ENCODE measurements at places on chromosomes 7 and 10.

- no peak for DNase-seq
Measured at GRCh38 chr7:107501593-107501992, 31.7 kb downstream of the GPR22 start.

DNA sequence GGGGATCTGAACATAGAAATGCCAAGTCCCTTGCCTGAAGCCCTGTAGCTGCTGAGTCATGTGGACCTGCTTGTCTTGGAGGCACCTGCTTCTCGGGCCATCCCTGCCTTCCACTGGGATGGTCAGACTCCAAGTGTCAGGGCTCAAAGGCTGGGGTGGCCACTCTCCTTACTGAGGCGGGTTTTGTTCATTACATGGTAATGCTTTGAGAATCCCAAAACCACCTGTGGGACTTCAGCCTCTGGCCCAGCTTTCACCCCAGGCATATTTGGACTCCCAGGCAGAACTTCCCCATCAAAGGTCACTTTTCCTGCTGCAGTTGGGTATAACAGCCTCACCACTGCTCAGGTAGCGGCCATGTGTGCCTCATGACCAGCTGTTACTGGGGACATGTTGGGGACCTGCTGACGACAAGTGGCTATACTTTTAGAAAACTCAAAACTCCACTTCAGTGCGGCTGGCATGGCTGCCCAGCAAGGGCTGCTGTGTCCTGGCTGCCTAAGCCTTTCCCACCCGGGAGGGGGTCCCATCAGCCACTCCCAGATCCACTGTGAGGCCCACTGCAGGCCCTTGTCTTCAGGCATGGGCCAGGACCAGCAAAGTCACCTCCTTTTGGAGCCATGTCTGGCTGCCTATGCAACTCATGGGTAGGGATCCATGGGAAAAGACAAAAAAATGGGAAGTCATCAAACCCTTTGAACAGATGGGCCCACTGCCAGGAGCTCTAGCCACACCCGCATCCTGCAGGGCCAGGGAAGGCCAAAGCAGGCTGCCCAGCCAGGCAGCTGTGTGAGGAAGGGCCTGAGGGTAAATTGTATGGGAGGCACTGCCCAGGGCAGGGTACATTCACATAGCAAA, 96.7 kb downstream of the ARHGAP22 start:
- no peak for DNase-seq

DNA sequence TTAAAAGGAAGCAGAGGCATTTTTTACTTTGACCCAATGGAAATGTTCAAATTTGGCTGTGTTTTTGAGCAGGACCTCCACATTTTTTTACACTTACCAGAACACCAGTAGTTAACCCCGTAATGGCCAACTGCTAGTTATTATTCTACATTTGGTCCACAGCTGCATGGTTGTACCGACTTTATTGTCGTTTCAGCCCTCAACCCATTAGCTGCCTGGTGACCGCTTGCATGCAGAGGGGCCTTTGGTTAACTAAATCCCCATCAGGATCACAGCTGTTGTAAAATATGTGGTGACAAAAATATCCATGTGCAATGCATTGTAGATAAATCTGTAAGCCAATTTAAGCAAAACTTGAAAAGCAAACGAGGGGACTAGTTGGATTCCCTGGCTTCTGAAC, 342.2 kb upstream of the MEOX2 start:
- no peak for DNase-seq

DNA sequence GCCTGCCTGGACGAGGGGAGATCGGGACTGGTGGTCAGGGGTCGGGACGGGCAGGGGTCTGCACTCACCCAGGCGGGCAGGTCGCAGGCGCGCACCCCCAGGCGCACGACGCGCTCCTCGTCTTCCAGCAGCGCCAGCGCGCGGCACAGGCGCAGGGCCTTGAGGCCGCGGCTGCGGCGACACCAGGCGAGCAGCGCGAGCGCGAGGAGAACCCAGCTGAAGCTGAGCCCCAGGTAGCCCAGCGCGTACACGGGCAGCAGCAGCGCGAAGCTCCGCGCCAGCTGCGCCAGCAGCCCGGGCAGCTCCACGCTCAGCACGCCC, 328 bp downstream of the ESYT2 start:
- DNase-seq = peak; percentile 20

GRCh38 chr10:108789919-108790318, 1133.4 kb downstream of the XPNPEP1 start:
- no peak for DNase-seq

DNA sequence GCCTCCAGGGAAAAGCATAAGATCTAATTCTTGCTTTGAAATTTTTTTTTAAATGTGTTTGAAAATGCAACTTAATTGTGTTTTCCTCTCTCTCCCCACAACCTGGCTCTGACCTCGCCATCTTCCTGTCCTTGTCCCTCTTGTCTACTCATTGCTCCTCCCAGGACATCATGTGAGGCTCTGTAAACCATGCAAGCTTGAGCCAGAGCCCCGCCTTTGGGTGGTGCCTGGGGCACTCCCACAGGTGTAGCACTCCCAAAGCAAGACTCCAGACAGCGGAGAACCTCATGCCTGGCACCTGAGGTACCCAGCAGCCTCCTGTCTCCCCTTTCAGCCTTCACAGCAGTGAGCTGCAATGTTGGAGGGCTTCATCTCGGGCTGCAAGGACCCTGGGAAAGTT, 9.8 kb upstream of the CDHR1 start:
- DNase-seq = no peak

DNA sequence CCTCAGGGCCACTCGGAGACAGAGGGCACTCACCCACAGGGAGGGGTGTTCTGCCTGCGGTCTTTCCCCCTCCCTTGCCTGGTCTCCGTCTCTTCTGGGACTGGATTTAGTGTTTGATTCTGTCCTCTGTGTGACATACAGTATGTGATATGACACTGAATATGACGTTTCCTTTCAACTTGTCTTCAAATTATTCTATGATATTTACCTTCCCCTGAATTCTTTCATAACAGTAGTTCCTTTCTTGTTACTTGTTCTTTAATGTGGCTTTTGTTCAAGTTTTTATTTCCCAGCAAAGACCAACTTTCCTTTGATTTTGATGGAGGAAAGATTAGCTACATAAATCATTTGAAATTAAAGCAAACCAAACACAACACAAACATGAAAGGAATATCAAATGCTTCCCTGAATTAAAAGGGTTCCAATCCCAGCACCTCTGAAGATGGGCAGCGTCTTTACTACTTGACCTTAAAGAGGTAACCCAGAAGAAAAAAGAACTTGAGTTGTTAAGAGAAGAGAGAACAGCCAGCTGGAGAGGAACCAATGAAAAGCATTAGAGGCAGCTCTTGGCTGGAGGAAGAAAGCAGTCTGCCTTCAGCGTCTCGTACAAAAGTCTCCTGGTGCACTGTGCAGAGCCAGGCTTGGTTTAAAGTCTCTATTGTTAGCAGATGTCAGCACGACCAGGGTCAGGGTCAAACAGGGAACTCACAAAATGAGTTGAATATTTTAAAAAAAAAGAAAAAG, 18.3 kb upstream of the RHEB start:
- no peak for DNase-seq

GRCh38 chr7:147197006-147197405, 1080.4 kb downstream of the CNTNAP2 start:
- DNase-seq = no peak

GRCh38 chr7:151251689-151252560, 3.4 kb upstream of the SMARCD3 start:
- DNase-seq = no peak

GRCh38 chr7:101985057-101985902, 167.9 kb downstream of the CUX1 start:
- no peak for DNase-seq

- DNase-seq = no peak
Measured at GRCh38 chr10:77756319-77757232, 119.0 kb upstream of the KCNMA1 start.

- DNase-seq = no peak
Measured at GRCh38 chr10:59586407-59586891, 123.2 kb downstream of the SLC16A9 start.

- DNase-seq = no peak
Measured at GRCh38 chr10:92755725-92756124, 66.0 kb downstream of the HHEX start.

- DNase-seq = no peak
Measured at GRCh38 chr10:97025613-97026242, 160.0 kb downstream of the SLIT1 start.

DNA sequence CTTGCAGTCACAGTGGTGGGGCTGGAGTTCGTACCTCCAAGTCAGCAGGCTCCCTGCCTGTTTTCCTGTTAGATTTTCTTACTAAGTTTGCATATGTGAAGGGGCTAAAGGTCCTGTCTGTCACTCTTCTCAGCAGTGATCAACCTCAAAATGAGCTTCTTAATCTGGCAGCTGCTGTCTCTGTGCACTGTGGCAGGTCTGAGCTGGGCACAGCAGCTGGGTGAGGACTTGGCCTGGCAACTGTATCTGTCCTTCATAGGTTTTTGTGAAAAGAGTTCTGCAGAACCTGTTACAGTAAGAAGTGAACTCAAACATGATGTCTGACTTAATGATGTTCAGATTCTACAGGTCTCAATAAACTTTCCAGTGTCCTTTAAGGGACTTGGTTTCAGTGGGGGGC, 31.3 kb upstream of the GJD4 start:
- DNase-seq = no peak

DNA sequence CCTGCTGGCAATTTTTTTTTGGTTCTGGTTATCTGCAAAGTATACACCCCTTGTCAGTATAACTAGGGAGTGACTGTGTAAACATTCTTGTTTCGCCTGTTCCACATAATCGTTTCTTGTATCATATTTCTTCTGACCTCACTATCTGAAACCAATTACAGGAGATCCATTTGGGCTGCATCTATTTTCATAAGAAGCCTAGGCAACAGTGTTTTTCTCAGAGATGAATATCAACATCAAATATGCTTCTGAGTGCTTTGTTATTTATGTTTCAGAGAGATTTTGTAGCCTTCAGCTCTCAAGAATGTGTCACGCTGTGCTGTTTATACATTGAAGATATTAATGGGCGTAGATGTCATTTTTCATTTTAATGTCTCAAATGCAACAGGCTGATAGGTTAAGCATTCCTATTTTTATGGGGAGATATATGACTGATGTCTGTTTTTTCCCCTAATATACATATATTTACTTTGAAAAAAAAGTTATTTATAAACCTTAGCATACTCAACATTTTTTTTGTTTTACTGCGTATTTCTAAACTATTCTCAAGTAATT, 115.5 kb downstream of the FOXP2 start:
- DNase-seq = no peak

- no peak for DNase-seq
Measured at GRCh38 chr10:131549116-131549515, 237.6 kb upstream of the TCERG1L start.

- DNase-seq = no peak
Measured at GRCh38 chr7:36391436-36392198, 2.0 kb downstream of the ANLN start.

- DNase-seq = no peak
Measured at GRCh38 chr7:33666531-33666930, 238.8 kb upstream of the BMPER start.

- no peak for DNase-seq
Measured at GRCh38 chr7:92781117-92781720, 55.2 kb downstream of the CDK6 start.

DNA sequence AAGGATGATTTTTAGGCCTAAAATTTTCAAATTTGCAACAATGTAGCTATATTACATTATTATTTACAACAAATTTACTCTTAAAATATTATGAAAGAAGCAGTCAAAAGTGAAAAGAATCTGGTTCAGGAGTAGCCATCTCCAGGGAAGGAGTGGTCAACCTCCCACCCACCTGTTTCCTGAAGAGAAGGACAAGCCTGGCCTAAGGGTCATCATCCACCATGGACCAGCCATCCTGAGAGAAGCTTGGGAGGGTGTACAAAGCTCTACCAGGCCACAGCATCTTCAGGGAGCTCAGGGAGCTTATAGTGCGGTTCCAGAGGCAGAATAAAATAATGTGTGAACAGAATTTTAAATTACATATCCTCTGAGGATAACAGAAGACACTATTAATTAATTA, 38.1 kb downstream of the COL1A2 start:
- no peak for DNase-seq

DNA sequence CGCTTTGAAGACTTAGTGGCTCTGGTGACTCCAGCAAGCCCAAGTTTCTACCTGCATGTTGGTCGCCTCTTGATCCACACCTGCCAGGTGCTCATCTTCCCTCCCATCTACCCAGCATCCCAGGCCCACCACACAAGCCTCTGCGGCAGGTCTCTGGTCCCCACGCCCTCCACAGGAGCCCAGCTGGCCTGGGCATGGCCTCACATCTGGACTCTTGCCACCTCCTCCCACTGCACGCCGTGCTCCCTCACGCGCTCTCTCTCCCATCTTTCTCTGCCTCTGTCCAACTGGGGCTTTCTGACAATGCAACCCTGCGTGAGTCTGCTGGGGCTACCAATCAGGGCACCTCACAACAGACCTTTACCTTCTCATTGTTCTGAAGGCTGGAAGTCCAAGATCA, 50.2 kb upstream of the FGFR2 start:
- DNase-seq = no peak

DNA sequence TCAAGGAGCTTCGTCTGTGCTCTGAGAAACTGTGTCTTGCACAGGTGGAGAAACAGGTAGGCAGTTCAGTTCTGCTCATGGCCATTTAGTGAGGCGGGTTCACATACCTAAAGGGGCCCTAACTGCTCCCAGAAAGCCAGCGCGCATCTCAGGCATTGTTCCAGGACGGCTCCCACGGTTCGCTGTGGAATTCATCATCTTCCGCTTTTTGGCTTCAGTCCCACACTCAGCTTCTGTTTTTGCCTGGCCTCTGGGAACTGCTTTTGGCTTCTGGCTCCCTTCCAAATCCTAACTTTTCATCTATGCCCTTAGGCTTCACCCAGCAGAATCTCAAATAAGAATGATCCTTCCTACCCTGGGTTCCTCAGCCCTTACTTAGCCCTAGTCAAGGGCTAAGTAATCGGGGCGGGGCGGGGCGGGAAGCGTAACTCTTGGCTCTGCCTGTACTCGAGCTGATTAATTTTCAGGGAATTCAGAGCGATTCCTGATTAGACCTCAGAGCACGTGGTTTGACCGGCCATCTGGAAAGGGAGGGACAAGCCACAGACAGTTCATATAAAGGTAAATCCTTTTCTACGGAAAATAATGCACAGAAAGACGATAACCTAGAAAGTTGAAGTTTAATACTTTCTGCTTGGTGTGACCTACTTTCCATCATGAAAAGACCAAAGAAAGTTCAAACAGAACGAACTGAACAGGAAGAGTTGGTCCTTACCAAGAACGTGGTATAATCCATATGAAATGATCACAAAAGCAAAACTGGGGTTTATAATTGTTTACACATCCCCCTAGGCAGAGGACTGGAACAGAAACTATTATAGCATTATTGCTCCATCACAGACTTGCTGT, 105.7 kb downstream of the ST8SIA6 start:
- no peak for DNase-seq
